ENCODE measurements at places on chromosomes 3 and 15.

- peak; percentile 27 for DNase-seq
Measured at GRCh38 chr15:25169318-25169717, 214.5 kb downstream of the SNRPN start.

GRCh38 chr15:62997441-62997840 is 45.1 kb upstream of the TPM1 start:
- no peak for DNase-seq

DNA sequence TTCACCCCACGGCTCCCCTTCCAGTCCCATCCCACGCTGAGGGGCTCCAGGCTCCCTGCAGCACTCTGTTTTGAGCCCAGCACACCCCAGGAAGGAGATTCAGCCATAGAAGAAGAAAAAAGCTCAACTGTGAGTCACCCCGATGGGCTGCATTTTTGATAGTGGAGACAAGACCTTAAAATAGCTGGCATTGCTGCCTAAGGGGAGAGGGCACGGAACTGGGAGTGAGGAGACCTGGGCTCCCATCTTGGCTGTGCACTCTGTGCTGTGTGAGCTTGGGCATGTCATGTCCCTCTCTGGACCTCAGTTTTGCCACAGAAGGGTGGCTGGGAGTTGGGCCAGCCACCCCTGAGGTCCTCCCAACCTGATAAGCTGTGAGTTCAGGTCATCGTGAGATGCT is 57.2 kb upstream of the SMAD6 start:
- DNase-seq = no peak

GRCh38 chr3:175342196-175342595 is 483.1 kb downstream of the NAALADL2 start:
- no peak for DNase-seq

- no peak for DNase-seq
Measured at GRCh38 chr3:181610973-181611265, 100.8 kb upstream of the SOX2 start.

DNA sequence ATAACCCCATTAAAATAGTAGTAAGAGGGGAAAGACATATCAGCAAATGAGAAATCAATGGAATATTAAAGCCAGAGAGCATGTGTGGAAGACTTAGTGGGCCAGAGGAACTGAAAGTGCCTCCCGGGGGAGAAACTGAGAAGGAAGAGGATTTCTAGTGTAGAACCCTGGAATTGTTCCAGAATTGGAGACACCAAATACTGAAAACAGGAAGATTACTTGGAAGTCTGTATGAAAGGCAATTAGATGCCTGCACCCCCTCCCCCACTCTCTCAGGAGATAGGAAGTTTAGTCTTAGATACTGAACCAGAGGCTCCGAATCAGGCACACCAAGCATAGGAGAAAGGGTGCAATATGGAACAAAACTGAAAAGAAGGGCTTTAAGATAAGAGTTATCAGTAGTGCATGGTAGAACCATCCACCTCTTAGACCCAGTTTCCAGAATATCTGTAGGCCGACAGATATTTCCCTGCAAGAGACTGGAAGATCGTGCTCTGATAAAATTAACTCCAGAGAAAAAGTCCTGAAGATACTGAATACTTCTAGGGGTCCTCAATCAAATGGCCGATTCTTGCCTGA is 32.4 kb downstream of the KLHL18 start:
- DNase-seq = no peak

GRCh38 chr3:56612146-56612545 is 55.2 kb downstream of the CCDC66 start:
- DNase-seq = no peak

DNA sequence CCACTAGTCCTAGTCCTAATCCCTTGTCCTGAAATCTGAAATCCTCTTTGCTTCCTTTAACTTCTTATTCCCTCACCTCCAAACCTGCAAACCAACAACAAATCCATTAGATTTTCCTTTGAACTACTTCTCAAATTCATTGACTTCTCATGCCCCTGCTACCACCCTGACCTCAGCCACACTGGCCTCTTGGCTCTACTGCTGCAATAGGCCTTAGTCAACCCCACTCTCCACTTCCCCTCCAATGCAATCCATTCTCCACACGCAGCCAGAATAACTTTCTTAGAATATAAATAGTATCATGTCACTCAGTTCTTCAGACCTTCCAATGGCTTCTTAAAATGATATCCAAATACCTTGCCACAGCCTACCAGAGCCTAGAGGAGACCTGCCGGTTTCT is 131.1 kb upstream of the GADL1 start:
- no peak for DNase-seq

DNA sequence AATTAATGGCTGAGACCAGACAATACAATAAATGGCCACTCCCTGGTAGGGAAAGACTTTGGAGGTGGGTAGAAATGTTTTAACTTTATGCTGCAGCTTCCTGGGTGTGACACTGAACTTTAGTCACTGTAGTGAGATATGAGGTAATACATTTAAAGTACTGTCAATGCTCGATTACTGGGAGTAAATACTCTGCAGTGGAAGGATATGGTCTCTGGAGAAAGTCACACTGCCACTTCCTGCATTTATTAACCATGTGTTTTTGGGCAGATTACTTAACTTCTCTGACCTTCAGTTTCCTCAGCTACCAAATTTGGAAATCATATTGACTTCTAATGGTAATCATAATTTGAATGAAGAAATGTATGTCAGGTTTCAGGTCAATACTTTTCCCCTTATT is 317.1 kb upstream of the TGFBR2 start:
- DNase-seq = no peak

DNA sequence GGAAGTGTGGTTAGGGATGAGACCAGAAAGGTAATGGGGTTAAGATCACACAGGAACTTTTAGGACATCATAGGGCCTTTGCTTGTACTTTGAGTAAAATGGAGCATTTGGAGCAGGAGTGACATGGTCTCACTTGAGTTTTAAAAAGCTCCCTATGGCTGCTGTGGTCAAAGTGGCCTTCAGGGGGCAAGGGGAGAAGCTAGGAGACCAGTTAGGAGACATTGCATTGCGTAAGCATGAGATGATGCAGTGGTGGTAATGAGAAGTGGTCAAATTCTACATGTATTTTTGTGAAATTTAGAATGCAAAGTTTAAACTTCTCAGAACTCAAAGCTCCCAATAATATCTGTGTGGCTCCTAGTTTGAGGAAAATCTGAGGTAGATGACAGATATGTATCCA is 27.9 kb downstream of the MED12L start:
- no peak for DNase-seq

GRCh38 chr3:178823150-178823549 is 248.5 kb downstream of the ZMAT3 start:
- no peak for DNase-seq

- DNase-seq = no peak
Measured at GRCh38 chr3:73674280-73674679, 49.5 kb upstream of the PDZRN3 start.

DNA sequence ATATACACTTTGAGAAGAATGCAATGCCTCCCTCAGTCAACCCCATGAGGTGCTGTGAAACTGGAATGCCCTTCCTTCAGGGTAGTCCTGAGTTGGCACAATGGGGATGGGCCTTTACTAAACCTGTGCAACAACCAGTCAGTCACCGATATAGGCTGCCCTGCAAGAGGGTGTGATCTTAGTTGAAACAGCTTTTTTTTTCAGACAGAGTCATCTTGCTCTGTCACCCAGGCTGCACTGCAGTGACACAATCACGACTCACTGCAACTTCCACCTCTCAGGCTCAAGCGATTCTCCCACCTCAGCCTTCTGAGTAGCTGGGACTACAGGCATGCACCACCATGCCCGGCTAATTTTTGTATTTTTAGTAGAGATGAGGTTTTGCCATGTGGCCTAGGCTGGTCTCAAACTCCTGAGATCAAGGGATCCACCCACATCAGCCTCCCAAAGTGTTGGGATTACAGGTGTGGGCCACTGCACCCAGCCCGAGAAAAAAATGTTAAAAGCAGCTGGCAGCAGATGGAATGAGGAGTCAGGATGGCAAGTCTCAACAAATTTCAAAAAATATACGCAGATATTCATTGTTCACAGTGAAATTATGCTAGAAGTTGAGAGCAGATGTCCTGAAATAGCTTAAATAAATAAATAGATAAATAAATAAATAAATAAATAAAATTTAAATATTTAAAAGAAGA is 31.8 kb downstream of the MYO5A start:
- DNase-seq = peak; percentile 77

DNA sequence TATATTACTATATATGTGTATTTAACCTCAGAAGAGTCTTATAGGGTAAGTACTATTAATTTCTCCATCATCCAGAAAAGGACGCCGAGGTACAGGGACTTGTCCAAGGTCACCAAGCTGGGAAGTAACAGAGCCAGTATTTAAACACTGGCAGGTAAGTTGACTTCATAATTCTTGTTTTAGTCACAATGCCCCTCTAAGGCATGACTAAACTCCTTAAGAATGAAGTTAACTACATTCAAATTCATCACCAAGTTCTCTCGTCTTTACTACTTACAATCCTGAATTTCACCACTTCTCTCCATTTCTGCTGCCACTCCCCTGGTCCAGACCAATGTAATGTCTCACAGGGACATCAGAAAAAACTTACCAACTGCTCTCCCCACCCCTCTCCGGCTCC is 312.1 kb downstream of the GRM7 start:
- no peak for DNase-seq

DNA sequence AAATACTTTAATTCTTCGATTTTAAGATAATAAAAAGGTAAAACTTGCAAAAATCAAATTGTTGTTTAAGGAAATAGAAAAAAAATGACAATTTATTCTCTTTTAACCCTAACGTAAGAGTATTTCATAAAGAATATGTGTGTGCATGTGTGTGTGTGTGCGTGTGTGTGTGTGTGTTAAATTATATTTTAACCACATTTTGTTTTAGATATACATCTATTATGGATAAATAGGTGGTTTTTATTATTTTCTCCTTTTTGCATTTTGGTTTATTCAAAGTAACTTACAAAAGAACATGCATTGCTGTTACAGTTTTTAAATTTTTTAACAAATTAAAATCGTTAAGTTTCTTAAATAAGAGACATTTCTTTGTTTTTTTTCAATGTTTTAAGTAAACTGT is 414.4 kb downstream of the NAALADL2 start:
- DNase-seq = no peak

DNA sequence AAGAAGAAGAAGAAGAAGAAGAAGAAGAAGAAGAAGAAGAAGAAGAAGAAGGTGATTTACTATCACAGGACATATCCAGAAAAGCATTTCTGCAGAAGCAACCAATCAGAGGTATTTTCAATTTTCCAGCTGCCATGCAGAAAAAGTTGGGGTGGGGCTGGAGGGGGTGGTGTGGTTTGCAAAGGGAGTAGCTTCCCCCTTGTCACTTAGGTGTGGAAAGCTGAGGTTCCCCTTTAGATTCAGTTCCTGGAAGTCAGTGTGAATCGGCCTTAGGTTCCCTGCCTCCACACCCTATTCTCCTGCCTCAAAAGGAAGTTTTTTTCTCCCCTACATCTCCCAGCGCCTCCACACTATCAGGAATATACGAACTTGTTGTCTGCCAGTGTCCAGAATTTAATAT is 276.7 kb upstream of the ARRDC4 start:
- no peak for DNase-seq

- no peak for DNase-seq
Measured at GRCh38 chr15:70053001-70053715, 44.6 kb downstream of the TLE3 start.

GRCh38 chr3:63927422-63928280 is 15.5 kb upstream of the SCAANT1 start:
- no peak for DNase-seq

GRCh38 chr15:68719051-68719450 is 101.6 kb downstream of the ANP32A start:
- DNase-seq = no peak

GRCh38 chr3:147680837-147681483 is 271.8 kb downstream of the ZIC1 start:
- DNase-seq = no peak

DNA sequence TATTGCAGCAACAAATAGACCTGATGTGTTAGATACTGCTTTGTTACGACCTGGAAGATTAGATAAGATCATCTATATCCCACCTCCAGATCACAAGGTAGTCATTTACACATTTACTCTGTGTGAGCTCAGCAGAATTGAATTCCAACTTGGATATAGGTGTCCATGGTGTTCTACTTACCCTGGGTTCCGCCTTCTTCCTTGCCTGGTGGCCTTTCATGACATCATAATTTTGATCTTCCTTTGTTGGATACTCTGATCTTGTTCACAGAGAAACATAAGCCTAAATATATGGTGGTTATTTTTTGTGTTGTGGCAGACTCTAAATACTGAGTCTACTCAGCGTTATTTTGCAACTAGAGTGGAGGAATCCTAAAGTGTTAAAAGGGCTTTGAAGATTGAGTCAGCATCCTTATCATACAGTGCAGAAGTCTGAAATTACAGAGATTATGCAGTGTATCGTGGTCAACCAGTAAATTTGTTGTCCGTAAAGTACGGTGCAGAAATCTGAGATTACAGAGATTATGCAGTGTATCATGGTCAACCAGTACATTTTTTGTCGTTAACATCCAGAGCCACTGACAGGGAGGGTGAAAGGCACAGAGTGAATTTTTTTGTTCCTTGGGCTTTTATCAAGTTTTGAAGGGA is 39.1 kb upstream of the GATM start:
- no peak for DNase-seq

DNA sequence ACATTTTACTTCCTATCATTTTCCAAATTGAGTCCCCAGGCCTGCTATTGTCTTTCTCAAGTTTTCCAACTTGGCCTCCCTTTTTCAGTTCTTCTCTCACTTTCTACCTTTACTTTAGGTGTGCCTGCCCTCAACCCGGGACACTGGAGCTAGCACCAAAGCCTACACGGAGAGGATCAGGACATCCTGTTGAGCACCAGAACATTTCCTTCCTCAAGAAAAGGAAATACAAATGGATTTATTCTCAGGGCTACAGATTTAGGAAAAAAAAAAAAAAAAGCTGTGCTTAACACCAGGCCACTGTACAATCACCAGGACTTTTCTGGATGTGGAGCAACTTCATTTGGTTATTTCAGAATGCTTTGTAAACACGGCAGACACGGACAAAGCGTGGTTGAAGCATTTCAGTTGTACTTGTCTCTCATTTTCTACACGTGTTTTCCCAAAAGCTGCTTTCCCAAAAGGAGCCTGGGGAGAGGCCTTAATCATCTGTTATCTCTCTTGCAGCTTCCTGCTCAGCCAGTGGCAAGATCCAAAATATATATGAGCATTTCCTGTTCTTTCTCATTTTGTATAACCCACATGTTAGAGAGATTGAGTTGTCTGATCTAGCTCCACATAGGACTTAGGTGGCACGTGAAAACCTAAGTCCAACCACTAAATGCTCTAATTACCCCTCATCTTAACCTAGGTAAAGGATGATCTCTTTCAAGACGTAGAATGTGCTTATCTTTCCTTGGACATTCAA is 15.5 kb upstream of the ATP1B3 start:
- no peak for DNase-seq

GRCh38 chr3:25683882-25684281 is 19.2 kb upstream of the TOP2B start:
- DNase-seq = no peak

DNA sequence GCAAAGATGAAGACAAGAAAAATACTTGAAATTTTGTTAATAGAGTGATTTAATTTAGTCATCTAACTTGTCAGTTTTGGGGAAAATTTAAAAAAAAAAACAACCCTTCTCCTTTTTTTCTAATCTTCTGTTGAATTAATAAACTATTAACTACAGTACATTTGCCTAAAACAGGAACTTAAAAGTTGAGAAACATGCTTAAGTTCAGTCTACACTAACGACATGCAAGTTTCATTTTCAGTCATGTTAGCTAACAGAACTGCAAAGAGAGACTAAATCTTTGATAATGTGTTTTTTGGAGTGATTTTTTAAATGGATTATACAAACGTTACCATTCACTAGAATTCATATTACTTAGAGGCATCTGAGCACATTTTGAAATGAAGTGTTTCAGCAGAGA is 71.9 kb upstream of the MBNL1 start:
- DNase-seq = no peak

All from islet precursor cell (in vitro differentiated cells).